Camera-type eye (tissue), 1 donor: ENCODE measurements at places on chromosomes 4 and X. TPM values are rescaled to one million over a fixed set of nuclear protein-coding genes. Genes with fewer than 3 reads are reported as not detected.

SYN1 gene
- total RNA-seq, result 5.7 TPM

SMIM10 gene
- total RNA-seq, result 3.6 TPM

DOCK11 gene
- total RNA-seq, result 21.0 TPM

ABHD18 gene
- total RNA-seq, result 18.1 TPM

NUP62CL gene
- total RNA-seq, result 6.1 TPM

COX7B2 gene
- total RNA-seq, result not detected

CXCL13 gene
- total RNA-seq, result 0.66 TPM

HTT gene
- total RNA-seq, result 82.3 TPM

CLIC2 gene
- 4.8 TPM for total RNA-seq

LNX1 gene
- total RNA-seq, result 12.3 TPM

F8A3 gene
- 3.1 TPM for total RNA-seq

CCDC149 gene
- total RNA-seq, result 28.0 TPM

NSUN7 gene
- total RNA-seq, result 10.5 TPM

SHOX gene
- total RNA-seq, result 7.3 TPM

NCBP2L gene
- total RNA-seq, result not detected

ARHGAP6 gene
- total RNA-seq, result 9.3 TPM

AFM gene
- not detected for total RNA-seq

COPS4 gene
- total RNA-seq, result 88.5 TPM

OPN1MW2 gene
- total RNA-seq, result not detected

LEF1 gene
- 19.6 TPM for total RNA-seq

GLRA3 gene
- total RNA-seq, result 1.9 TPM
